ENCODE measurements at places on chromosomes 11 and 22.

- no peak for DNase-seq
Measured at GRCh38 chr11:11476499-11476898, 123.4 kb upstream of the CSNK2A3 start.

GRCh38 chr11:89443361-89444322 lies 47.5 kb downstream of the NOX4 start:
- DNase-seq, result no peak

- DNase-seq, result no peak
Measured at GRCh38 chr11:59078435-59078834, 7.7 kb upstream of the GLYATL1B start.

GRCh38 chr11:94871491-94872185 lies 101.7 kb downstream of the CWC15 start:
- no peak for DNase-seq

DNA sequence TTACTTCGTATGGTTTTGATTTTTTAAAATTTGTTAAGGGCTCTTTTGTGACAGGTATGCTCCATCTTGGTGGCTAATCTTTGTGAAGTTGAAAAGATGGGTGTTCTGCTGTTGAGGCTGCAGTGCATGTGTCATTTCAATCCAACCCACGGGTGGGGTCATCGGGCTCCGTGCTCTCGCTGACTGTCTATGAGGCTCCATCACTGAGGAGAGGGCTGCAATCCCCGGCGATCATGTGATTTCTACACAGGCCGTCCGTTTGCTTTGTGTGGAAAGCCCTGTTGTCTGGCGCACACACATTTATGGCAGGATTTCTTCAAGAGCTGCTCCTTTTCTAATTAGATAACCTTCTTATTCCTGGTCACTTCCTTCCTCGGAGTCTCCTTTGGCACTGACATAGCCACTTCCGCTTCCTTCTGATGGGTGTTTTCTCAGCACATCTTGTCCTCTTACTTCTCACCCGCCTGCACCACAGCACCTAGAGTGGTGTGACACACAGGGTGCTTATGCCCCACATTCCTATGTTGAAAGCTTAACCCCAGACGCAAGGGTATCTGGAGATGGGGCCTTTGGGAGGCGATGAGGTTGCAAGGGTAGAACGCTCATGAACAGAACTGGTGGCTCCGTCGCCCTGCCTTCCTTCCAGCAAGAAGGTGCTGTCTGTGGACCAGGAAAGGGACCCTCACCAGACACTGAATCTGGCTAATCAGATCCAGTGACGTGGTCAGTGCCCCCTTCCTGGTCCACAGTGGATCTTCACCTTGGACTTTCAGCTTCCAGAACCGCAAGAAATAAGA lies 9.4 kb downstream of the MOB2 start:
- DNase-seq, result no peak

- no peak for DNase-seq
Measured at GRCh38 chr11:26329206-26329605, 2.7 kb upstream of the ANO3 start.

DNA sequence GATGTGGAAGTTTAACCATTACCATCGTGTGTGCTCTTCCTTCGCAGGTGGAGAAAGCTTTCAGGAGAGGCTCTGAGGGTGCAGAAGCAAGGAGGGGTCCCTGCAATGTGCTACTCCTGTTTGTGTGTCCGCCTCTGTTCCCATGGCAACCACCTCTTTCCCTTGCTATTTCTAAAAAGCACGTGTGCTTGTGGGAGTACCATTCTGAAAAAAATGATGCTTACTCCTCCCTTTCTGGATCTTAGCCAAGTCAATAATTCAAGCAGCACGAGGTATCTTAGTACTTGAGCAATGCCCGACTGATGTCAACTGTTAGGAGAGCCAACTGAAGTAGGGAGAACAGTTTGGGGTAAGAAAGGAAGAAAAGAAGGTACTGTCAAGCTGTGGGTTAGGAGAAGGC lies 628.7 kb downstream of the NTM start:
- DNase-seq, result no peak

GRCh38 chr11:60334005-60334620 lies 7.1 kb downstream of the MS4A6E start:
- peak; percentile 76 for DNase-seq

Measured in activated naive CD8-positive, alpha-beta T cell treated with anti-CD3 and anti-CD28 coated beads, Interleukin-2, amount 50 U/mL, for 24 hours (primary cell).